Sciatic nerve (tissue), 2 donors: ENCODE measurements at places on chromosomes 5 and 9. TPM values are rescaled to one million over a fixed set of nuclear protein-coding genes. Genes with fewer than 3 reads are reported as not detected.

GRCh38 chr5:156135531-156135930 lies 191.4 kb upstream of the SGCD start:
- no peak for DNase-seq

DNA sequence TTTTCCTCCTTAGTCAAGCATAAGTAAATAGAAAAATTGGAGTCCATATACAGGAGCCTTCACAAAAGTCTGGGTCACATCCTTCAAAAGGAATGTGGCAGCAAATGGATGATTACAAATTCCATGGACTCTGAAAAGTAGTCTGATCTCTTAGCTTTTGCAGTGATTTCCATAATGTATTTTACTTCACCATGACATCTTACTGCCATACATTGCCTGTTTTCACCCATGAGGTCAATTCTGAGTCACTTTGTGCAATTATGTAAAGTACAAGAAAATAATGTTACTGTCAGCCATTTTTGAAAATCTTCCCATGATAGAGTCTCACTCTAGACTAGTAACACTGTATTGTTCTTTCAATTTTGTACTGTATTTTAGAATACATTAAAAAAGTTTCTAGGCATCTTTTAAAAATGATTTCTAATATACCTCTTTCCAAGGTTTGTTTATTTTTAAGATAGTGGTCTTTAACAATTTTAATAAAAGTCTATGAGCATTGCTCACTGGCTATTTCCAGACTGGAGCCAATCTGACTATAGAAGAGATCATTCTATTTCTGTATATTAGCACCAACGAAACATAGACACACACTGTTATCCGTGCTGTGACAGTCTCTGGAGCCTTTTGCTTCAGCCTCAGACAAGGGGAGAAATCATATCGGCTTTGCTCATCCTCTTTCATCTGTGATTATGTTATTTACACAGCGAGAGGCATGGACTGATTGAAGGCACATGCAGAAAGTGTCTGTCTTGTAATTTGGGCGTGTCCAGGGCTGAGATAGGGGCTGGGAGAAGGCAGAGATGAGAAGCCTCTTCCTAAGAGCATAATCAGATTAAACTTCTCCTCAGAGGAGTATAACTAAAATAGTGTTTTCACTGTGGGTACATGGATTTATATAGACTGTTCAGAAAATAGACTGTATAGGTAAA lies 22.9 kb upstream of the ACTBL2 start:
- no peak for DNase-seq

The ACOT12 gene
- not detected for total RNA-seq

DNA sequence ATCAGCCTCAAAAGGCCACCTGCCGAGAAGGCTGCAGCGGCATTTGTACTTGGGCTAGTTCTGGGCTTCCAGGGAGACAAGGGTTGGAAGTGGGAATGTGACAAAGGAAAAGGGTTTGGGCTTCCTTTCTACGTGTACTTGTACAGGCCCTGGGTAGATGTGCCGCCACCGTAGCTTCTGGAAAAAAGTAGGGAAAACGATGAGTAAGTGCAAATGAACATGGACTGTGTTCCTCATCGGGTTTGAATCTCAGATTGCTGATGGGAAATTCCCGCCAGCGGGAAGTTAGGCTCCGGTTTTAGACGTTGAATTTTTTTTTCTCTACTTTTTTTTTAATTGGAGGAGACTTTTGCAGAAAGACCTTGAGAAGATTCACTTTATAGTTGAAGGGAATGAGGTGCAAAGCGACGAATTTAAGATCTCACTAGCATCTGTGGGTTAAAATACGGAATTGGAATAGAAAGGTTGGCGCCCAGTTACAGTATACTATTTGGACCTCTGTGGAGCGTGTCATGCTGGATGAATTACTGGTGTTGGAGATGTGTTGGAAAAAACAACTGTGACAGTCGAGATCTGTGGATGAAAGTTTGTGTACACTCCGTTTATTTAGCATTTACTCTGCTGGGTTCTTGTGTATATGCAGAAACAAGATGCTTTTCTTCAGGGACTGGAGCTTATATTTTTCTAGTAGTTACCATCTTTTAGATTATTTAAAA lies 1.2 kb downstream of the G3BP1 start:
- no peak for DNase-seq

The PKD2L2 gene
- not detected for total RNA-seq
